ENCODE measurements at places on chromosomes 2 and 18.

- no peak for DNase-seq
These were observed 12.9 kb downstream of the HES6 start for GRCh38 chr2:238226698-238227586.

DNA sequence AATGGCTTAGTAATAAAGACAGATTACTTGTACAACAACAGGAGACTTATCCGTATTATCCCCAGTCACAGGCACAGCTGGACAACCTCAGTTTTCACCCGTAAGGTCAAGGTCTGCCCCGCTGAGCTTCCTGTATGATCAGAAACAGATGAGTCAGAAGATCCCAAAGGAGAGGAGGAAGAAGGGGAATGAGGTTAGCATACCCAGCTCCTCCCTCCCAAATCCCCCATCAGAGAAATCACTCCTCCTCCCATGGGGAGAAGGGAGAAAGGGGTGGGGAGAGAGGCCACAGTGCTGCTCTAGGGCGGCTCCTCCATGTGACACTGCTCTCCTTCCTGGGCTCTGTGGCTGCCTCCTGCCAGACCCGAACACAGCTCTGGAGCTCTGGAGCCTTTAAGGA, 53.8 kb upstream of the SPTBN1 start:
- DNase-seq, result no peak

DNA sequence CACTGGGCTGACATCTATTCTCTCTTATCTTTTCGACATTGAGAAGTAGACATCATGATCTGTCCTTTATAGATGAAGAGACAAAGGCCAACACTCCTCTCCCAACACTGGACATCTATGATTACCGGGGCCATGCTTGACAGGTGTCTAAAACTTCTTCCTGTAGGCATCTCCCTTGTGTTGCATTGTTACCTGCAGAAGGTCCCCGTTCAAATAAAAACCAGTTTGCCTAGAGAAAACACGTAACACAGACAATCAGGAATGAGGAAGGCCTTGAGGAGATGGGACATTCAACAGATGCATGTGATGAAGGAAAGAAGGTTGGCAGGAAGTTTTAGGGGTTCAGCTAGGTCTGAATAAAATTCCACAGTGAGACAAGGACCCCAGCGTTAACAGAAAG, 70.8 kb upstream of the ST8SIA3 start:
- no peak for DNase-seq

DNA sequence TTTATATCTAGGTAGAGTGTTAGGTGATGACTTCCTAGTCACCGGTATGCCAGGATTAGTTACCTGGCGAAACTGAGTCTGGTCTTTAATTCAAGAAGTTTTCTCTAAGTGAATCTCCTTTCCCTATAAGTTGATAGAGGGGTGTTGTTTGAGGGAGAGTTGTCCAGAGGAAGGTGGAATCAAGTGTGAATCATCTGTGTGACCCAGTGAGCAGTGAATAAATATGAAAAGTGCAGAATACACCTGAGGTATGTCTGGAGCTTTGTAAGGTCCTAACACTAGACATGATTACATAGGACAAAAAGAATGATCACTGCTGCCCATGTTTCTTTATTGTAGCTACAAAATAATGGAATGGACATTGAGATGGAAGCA, 11.2 kb downstream of the POU3F3 start:
- DNase-seq, result no peak

DNA sequence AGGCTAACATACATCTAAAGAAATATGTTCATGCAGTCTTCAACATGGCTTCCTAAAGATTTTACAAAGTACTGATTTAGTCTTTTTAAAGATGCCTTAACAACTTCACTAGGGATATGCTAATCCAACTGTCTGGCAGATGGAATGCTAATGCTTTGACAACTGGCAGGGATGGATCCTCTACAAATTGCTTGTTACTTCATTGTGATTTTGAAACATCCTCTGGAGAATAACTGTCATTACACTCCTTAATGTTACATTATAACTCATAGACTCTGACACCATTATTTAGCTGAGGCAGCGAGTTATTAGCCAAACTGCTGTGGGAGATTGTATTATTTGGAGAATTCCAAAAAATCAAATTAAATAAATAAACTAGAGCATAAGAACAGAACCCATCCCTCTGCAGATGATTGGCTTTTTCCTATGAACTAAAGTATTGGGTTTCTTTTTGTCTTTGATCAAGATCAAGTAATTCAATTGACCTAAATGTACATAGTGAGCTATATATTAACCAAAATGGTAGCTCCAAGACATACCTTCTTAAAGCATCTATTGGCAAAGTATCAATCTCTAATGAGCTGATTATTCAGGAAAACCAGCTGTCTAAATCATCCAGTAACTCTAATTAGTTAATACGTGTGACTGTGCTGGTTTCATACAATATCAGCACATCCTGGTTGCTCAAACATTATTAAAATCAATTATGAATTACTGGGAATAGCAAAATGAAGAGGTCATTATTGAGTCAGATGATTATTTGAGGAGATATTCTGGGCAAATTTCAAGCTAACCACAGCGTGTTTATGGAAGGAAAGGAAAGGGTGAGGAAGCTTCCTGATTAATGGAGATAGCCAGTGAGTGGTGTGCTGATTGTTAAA, 321.3 kb upstream of the TFPI start:
- DNase-seq, result no peak

DNA sequence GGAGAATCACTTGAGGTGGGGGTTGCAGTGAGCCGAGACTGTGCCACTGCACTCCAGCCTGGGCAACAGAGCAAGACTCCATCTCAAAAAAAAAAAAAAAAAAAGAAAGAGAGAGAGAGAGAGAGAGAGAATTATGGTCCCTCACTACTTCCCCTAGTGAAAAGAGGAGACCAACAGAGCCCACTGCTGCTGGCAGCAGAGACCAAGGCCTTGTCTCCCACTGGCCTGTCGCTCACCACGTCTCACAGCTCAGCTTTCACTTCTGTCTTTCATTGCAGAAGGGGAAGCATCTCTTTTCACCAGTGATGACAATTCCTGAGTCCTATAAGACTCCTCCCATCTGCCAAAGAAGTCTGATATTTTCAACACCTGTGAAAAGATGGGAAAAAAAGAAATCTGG, 81.3 kb downstream of the CLHC1 start:
- DNase-seq, result no peak

- no peak for DNase-seq
These were observed 1.6 kb upstream of the KCNJ3 start for GRCh38 chr2:154696810-154697417.
